ENCODE measurements at places on chromosomes 3 and 15.

DNA sequence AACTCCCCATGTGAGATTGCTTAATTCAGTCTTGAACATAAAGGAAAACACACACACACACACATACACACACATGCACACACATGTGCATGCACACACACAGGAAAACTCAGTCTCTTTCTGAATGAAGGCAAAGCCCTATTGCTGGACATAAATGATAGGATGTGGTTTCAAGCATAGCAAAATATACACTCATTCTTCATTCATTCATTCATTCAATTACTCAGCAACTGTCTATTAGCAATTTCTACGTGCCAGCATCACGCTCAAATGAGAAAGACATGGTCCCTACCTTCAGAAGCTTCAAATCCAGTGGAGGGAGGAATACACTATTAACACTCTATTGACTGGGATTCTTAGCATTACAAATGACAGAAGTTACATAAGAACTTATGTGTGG is 41.8 kb upstream of the UBE2E2 start:
- DNase-seq = no peak

DNA sequence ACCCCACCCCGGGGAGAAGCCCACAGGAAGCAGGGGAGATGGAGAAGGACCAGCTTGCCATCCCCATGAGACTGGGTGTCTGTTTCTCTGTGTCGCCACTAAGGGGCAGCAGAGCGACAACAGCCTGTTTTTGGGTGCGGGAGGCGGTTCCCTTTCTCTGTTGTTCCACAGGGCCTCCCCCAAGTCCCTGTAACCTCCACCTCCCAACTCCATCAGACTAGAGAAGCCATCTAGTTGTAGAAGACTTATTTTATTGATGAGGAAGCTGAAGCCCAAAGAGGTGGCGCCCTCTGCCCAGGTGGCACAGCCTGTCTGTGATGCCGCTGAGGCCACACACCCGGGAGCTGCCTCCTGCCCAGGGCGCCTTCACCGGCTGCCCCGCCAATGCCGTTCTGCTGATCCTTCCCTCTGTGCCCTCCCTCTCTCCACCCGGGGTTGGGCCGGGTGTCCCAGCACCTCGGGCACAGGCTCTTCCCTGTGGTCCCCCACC is 3.9 kb upstream of the CCDC9B start:
- DNase-seq = no peak

DNA sequence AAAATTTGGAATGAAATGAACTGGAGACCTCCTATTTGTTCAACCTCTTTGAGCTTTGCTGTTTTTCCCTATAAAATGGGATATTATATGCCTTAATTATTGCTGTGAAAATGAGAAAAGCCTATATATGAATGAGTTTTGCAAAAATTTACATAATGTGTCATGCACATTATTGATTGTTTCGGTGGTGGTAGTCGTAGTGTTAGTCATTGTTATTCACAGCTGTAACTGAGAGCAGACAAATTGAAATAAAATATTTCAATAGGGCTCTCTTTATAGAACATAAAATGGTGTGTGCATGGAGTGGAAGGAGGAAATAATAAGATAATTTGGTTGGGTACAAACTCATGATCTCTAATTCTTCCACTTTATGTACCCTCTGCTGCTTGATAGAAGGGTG is 153.7 kb upstream of the GADL1 start:
- DNase-seq = no peak

- DNase-seq = no peak
Observed at GRCh38 chr3:44887101-44887500, 12.7 kb downstream of the TGM4 start.

DNA sequence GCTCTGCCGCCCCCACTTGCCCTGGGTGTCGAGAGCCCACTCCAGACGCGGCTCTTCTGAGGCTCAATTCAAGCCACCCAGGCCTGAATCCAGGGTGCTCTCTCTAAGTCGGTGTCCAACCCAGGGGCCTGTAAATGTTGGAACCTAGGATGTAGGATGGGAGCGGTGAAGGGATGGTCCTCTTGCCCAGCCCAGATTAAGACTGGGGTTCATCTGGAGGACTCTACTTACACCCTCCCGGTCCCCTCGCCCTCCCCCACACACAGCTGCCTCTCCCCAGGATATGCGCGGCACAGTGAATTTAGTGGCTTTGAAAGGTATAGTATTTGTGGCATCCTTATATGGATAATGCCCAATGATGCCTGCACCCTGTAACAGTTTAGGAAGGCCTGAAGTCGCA is 822 bp upstream of the FBN1 start:
- no peak for DNase-seq

DNA sequence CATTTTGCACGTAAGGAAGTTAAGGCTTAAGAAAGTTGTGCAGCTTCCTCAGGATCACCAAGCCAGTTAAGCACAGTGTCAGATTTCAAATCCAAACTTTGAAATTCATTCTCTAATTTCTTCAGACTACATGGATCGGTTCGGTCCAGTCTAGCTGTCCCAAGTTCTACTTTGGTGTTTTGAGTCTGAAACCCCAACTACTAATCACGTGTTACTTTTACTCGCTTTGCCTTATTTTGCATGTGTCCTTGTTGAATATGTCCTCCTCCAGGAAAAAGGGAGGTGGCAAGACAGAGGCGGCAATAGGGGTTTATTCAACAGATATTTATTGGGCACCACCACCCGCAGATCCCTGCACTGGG is 522 bp upstream of the GXYLT2 start:
- DNase-seq = no peak

DNA sequence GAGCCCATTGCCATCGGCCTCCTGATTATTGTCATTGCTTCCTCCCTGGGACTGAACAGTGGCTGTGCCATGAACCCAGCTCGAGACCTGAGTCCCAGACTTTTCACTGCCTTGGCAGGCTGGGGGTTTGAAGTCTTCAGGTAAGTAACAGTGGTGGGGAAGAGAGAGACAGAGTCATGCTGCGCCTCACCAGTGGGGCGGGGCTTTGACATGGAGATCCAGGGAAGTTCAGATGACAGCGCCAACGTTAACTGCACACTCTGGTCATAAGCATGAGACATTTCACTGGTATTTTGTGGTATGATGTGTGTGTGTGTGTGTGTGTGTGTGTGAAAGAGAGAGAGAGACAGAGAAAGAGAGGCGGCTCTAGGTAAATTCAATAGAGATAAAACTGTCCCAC is 41.0 kb downstream of the AQP9 start:
- DNase-seq = no peak

DNA sequence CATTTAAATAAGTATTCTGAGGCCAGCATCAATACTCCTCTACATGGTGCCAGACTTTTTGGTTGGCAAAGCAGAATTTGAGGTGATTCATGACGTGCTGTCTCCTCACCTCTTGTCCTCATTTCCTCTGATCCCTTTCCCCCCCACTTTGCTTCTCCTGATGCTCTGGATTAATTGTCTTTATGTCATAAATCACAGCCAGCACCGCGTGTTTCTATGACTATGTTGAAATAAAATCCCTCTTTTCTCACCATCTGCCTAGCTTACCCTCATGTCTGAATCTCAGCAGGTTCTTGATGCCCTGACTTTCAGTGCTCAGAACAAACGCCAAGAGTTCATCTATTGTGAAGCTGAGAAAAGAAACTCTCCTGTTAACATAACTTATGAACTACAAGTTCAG is 19.7 kb upstream of the PTPRG start:
- no peak for DNase-seq

DNA sequence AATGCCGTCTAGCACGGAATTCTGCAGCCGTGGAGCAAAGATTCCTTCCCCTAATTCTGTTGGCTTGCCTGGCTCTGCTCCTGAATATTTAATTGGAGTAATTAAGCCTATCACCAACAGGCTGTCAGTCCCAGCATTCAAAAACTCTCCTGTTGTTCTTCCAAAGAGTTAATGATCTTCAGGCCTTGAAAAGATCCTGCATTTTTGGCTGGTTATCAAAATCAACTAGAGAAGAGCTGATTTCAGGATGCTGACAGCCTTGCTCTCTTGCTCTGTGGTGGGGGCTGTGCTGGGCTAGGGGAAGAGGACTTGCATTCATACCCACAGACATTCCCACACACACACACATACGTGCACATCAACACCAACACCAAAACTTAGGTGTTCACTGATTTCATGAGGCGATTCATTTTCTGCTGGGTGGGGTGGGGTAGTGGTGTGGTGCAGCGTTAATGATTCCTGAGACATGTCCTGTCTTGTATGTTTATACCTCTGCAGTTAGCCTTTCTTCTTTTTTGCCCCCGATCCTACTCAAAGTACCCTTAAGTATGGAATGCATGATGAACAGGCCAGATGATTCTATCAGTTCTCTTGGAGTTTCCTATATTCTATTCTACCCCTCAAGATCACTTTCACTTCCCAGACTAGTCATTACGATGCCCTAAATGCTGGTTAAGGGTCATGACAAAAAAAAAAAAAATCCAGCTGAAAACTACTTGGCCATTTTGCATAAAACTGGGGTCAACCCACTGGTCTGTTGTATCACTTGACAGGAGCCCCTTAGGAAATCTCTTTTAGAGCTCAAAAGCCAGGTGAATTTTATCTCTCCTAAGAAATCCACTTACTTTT is 42.3 kb downstream of the CPN2 start:
- DNase-seq = no peak

DNA sequence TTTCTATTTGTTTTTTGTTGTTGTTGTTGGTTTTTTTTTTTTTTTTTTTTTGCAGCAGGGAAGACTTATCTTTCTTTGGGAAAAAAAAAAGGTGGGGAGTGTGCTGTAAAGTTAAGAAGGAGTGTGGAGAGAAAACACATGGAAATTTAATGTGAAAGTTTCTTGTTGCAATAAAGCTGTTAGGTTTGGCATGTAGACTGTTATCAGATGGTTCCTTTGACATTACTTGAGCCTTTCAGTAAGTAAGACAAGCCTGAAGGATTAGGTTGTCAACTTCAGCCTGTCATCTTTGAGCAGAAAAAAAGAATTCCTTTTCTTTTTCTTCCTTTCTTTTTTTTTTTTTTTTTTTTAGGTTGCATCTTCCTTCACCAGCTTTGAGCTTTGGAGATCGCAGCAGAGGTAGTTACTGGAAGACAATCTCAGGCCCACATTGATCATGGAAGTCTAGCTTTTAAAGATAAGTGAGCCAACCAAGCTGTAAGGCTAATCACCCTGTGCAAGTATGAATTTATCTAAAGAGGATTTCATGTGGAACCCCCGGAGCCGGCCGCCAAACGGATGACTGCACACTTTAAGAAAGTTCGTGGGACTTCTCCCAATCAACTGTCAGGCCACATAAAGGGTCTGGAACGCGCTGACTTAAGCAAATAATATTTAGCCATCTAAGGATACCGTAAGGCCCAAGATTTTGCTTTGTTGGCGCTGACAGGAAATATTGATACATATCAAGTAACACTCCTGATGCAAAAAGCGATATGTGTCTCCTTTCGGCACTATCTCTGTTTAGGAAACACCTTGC is 1040.1 kb upstream of the NR2F2 start:
- no peak for DNase-seq

DNA sequence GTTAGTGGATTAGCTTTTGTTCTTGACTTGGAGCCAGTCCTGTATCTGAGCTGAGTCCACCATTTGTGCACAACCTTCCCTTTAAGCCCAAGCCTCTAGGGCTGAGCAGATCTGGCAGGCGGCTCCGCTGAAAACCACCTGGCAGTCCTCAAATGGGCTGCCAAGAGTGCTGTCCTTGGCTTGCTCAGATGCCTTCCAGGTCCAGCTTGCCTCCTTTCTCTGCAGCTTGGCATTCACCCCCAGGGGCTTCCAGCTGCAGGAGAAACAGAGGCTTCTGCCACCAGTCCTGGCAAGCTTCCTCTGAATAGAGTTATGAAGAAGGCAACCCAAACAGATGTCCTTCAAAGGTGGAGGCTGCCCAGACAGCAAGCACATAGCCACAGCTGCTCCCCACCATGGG is 96.7 kb downstream of the LRTM1 start:
- no peak for DNase-seq

DNA sequence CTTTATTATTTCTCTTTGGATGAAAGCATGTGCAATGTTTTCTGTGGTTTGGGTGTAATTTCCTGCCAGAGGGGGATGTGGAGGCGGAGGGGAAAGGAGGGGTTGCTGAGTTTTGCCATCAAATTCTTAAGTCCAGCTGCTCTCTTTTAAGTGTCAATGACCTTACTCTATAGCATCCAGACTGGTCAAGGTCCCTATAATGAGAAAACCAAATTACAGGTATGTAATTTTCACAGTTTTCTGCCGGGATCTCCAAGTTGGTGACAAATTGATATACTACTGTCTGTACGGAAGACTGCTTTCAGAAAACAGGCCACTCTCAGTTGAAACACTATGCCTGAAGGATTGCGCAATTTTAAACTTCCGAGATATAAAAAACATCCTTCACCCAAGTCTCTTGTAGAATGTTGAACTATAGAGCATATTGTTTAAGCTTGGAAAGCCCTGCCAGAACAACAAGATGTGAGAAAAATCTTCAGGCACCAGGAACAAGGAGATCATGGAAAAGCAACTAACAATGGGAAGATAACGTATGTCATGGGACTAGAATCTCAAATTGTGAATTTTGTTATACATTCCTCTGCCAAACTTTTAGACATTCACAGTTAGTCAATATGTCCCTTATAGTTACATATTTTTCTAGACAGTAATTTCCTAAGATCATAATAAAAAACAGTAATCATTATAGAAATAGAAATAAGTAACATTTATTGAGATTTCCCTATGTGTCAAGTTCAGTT is 300.7 kb upstream of the SATB1 start:
- DNase-seq = no peak

- DNase-seq = no peak
Observed at GRCh38 chr3:18071833-18072232, 329.4 kb upstream of the TBC1D5 start.

DNA sequence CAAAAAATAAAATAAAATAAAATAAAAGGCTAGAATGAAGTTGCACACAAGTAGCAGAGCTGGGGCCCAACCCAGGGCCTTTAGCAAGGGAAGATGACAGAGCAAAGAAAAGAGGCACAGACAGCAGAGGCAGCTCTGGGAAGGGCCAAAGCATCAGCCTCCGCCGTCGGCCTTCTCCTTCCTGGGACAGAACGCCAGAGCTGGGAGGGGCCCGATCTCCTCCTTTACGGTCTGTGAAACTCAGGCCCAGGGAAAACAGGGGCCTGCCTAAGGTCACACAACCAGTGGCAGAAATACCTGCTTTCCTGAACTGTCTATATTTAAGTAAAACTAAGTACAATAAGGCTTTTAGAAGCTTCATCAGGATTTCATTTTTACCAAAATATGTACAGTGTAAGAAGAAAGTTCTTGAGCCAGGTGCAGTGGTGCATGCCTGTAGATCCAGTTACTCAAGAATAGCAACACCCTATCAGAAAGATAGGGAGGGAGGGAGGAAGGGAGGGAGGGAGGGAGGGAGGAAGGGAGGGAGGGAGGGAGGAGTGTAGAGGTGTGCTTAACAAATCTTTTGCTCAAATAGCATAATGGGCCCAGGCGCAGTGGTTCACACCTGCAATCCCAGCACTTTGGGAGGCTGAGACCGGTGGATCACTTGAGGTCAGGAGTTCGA is 43.0 kb upstream of the MUC4 start:
- DNase-seq = no peak

- peak; percentile 87 for DNase-seq
Observed at GRCh38 chr3:148866261-148866660, 1.2 kb downstream of the CPA3 start.

GRCh38 chr3:37700466-37701248 is 161.0 kb upstream of the CTDSPL start:
- no peak for DNase-seq

Data from non-pigmented ciliary epithelial cell (primary cell).